ENCODE measurements at places on chromosomes 16 and 17.

- no peak for DNase-seq
Measured at GRCh38 chr16:57470711-57471110, 8.2 kb downstream of the POLR2C start.

GRCh38 chr17:2122641-2123302 is 67.9 kb downstream of the HIC1 start:
- DNase-seq = no peak

DNA sequence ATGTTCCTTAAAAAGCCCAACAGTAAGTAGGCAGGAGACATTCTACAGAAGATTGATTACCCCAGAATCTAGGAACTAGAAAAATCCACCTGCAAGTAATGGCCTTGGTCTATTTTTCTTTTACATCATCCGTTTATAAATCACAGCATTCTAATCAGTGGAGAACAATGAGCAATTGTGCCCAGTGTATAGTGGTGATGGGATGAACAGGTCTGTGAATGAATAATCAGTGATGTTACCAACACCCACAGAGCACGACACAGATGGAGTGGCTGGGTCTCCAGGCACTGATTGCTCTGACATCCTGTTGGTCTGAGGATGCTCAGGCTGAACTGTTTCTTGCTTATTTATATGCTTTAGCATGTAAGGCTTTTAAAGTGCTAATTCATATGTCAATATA is 1251.2 kb upstream of the CDH8 start:
- no peak for DNase-seq

DNA sequence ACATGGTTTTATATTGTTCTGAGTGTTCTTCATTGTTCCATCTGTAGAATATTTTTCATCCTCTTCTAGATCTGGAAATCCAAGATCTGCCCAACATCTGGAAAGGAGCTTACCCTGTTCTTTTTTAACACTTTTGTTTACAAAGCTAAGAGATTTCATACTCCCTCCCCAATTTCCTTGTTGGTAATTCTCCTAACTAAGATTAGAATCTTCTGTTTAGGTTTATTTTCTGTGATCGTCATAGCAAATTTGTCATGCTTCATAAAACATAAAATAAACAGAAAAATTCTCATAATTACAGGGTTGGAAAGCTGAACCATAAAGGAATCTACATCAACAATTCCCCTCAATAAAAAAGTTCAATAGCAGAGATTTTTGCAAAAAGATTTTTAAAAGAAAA is 580.3 kb upstream of the CA10 start:
- DNase-seq = peak; percentile 17
